Melanocyte of skin (primary cell): ENCODE measurements at places on chromosomes 3 and 15. TPM values are rescaled to one million over a fixed set of nuclear protein-coding genes. Genes with fewer than 3 reads are reported as not detected.

Gene CLDN16
- not detected in 2 replicates for total RNA-seq

Gene GP9
- total RNA-seq: not detected in 2 replicates

Gene CTSH
- total RNA-seq: 73.0 and 155 TPM in 2 replicates

Gene PIGB
- total RNA-seq: 31.3 and 37.8 TPM in 2 replicates

Gene FBXO40
- not detected in 2 replicates for total RNA-seq

Gene MORC1
- 0.34 and 0.36 TPM in 2 replicates for total RNA-seq

Gene TM6SF1
- under 0.01 and 0.33 TPM in 2 replicates for total RNA-seq

Gene PLA2G4E
- not detected in 2 replicates for total RNA-seq

Gene CATSPER2
- total RNA-seq: 1.4 and 1.8 TPM in 2 replicates

Gene SLC38A3
- total RNA-seq: under 0.01 TPM in 1 of 2 replicates, not detected in the other

Gene ST3GAL6
- 64.4 and 127 TPM in 2 replicates for total RNA-seq

Gene TPRG1
- 1.7 TPM in 1 of 2 replicates, not detected in the other for total RNA-seq

Gene GOLGA8T
- not detected in 2 replicates for total RNA-seq

Gene EAF2
- 0.69 and 2.5 TPM in 2 replicates for total RNA-seq

Gene LEKR1
- total RNA-seq: 0.69 and 1.5 TPM in 2 replicates

Gene IL12A
- total RNA-seq: 1.1 and 2.3 TPM in 2 replicates

Gene TRAT1
- total RNA-seq: not detected in 2 replicates

Gene MST1R
- 1.1 and 3.4 TPM in 2 replicates for total RNA-seq

Gene BDH1
- total RNA-seq: 22.3 and 34.5 TPM in 2 replicates

Gene PPP1R14D
- not detected in 2 replicates for total RNA-seq

Gene CHST2
- 5.5 and 24.7 TPM in 2 replicates for total RNA-seq

Gene ZBTB20
- total RNA-seq: 10.3 and 19.3 TPM in 2 replicates

Gene TMF1
- total RNA-seq: 22.0 and 31.6 TPM in 2 replicates

Gene CKMT1A
- 0.36 TPM in 1 of 2 replicates, not detected in the other for total RNA-seq

Gene FEZF2
- total RNA-seq: not detected in 2 replicates

Gene ZMYND10
- total RNA-seq: 0.62 and 0.67 TPM in 2 replicates

Gene TM4SF1
- total RNA-seq: 595 and 670 TPM in 2 replicates

Gene PRTG
- 6.5 and 26.2 TPM in 2 replicates for total RNA-seq

Gene CD86
- total RNA-seq: not detected in 2 replicates

Gene ECE2
- total RNA-seq: not detected in 2 replicates

Gene DPPA2
- not detected in 2 replicates for total RNA-seq

Gene CLEC3B
- total RNA-seq: 1.1 TPM in 1 of 2 replicates, not detected in the other

Gene MASP1
- not detected in 2 replicates for total RNA-seq

Gene KLF15
- total RNA-seq: 6.9 and 8.7 TPM in 2 replicates

Gene CCDC13
- total RNA-seq: 0.31 and 0.33 TPM in 2 replicates
